Osteoblast (primary cell): ENCODE measurements at places on chromosomes 1 and 21. TPM values are rescaled to one million over a fixed set of nuclear protein-coding genes. Genes with fewer than 3 reads are reported as not detected.

Gene RIIAD1
- total RNA-seq, result not detected in 2 replicates

Gene SELENBP1
- 28.3 and 42.0 TPM in 2 replicates for total RNA-seq

GRCh38 chr1:193705554-193705981 lies 519.2 kb upstream of the B3GALT2 start:
- no peaks in the 10 kb centered on the region for H3K36me3 ChIP-seq
- no peak overlapping the region for H3K27ac ChIP-seq
- no peaks in the 10 kb centered on the region for H3K27me3 ChIP-seq

GRCh38 chr1:230167419-230167852 lies 100.4 kb downstream of the GALNT2 start:
- no peak overlapping the region for H3K27ac ChIP-seq
- H3K4me3 ChIP-seq, result no peak overlapping the region

Gene GNG12
- 204 and 219 TPM in 2 replicates for total RNA-seq

DNA sequence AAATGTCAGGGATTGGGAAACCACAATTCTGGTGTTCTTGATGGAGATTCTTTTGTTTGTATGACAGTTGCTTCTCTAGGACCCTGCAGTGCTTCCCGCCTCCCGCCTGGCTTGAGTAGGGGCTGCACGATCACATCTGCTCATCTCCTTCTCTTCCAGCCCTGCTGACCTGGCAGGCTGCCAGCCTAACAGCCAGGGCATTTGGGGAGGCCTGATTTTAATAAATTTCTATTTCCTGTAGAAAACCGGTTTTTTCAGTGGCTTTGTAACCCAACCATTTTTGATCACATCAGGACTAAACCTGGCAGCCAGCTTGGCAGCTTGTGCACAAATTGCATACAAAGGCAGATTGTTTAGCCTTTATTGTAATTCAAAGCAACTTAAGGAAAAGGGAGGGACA lies 78.9 kb downstream of the UBE2U start:
- DNase-seq, result peak; percentile 31
- no peaks in the 10 kb centered on the region for H3K36me3 ChIP-seq
- peaks cover 6% of the 10 kb centered on the region for H3K27me3 ChIP-seq
- H3K4me3 ChIP-seq, result no peak overlapping the region
- no peak overlapping the region for H3K27ac ChIP-seq

DNA sequence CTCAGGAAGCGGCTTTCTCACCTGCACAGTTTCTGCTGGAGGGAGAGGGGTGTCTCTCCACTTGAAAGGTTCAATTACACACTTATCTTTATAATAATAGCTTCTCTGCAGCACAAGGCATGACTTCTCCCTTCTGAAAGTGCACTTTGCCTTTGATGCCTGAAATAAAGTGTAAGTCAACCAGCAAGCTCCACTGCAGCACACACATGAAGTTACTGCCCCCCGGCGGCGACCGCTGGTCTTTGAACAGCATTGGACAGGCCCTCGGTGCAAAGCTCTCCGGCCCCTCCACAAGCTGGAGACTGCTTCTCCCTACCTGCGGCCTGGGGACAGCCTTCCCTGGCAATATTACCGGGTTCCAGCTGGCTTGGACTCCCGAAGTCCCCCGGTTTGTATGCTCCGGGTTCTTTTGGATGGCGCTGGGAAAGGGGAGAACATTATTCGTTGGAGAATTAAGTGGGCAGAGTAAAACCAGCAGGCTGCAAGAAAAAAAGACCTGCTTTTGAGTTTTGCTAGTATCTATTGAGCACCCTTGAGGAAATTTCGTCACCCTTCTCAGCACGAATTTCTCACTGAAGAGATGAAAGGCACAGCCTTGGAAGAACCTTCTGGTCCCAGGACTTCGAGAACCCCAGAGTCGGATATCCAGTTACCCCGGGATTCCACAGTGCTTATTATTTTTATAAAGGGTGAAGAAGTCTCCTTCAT lies 11.8 kb downstream of the RCAN1 start:
- H3K4me1 ChIP-seq, result no peaks in the 10 kb centered on the region
- DNase-seq, result peak; percentile 86
- H3K4me3 ChIP-seq, result no peak overlapping the region
- no peak overlapping the region for H3K27ac ChIP-seq
- no peaks in the 10 kb centered on the region for H3K27me3 ChIP-seq

DNA sequence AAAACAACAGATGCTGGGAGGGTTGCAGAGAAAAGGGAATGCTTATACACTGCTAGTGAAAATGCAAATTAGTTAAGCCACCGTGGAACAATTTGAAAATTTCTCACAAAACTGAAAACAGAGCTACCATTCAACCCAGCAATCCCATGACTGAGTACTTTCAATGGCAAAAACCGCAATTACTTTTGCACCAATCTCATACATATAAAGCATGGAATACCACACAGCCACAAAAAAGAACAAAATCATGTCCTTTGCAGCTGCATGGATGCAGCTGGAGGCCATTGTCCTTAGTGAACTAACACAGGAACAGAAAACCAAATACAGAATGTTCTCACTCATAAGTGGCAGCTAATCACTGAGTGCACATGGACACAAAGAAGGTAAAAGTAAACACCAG lies 6.3 kb upstream of the OR2T8 start:
- H3K36me3 ChIP-seq, result no peaks in the 10 kb centered on the region
- H3K27me3 ChIP-seq, result no peaks in the 10 kb centered on the region
- H3K27ac ChIP-seq, result no peak overlapping the region
- no peak overlapping the region for H3K4me3 ChIP-seq
- DNase-seq, result no peak

GRCh38 chr1:216223486-216223885 lies 199.8 kb downstream of the USH2A start:
- no peak overlapping the region for H3K27ac ChIP-seq
- H3K27me3 ChIP-seq, result no peaks in the 10 kb centered on the region
- no peak for DNase-seq
- no peaks in the 10 kb centered on the region for H3K36me3 ChIP-seq
- H3K4me3 ChIP-seq, result no peak overlapping the region
- H3K4me1 ChIP-seq, result no peaks in the 10 kb centered on the region

DNA sequence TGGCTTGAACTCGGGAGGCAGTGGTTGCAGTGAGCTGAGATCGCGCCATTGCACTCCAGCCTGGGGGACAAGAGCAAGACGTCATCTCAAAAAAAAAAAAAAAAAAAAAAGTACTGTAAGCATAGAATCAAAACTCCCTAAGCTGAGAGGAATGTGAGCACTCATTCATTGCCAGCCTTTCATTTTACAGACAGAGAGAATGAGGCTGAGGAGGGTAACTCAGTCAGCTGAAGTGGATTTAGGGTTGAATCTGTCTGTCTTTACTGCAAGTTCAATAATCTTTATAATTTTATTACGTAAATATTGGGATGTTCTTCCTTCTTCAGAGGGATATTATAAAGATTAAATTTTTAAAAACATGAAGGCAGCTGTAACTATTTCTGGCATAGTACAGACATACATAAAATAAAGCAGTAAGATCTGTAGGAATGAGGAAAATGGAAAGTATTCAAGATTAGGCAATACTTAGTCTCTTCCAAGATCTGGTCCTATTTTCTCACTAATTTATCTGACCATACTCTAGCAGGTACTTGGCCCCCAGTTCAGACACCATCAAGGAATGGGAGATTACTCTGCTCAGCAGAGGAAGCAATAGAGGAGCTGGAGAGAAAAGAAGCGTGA lies 24.1 kb upstream of the MNDA start:
- no peaks in the 10 kb centered on the region for H3K36me3 ChIP-seq
- no peak overlapping the region for H3K4me3 ChIP-seq
- H3K27me3 ChIP-seq, result no peaks in the 10 kb centered on the region
- no peak overlapping the region for H3K27ac ChIP-seq
- DNase-seq, result no peak

DNA sequence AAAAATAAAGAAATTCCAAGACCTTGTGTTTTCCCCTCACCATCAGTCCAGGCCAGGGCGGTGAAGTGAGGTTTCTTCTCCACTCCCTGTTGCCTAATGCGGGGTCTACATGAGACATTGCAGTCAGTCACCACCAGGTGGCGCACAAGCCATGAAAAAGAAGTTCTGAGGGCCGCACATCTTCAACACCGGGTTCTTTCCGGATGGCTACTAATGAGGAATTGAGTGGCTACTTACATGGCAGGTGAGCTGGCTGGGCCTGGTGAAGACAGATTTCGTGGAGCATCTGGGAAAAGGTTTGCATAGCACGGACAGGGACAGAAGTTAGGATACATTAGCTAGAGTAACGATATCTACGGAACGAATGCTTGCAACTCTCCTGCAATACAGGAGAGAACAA lies 15.8 kb upstream of the S100A11 start:
- H3K27me3 ChIP-seq, result peaks cover 40% of the 10 kb centered on the region
- no peak overlapping the region for H3K4me3 ChIP-seq
- H3K27ac ChIP-seq, result no peak overlapping the region
- DNase-seq, result peak; percentile 66

DNA sequence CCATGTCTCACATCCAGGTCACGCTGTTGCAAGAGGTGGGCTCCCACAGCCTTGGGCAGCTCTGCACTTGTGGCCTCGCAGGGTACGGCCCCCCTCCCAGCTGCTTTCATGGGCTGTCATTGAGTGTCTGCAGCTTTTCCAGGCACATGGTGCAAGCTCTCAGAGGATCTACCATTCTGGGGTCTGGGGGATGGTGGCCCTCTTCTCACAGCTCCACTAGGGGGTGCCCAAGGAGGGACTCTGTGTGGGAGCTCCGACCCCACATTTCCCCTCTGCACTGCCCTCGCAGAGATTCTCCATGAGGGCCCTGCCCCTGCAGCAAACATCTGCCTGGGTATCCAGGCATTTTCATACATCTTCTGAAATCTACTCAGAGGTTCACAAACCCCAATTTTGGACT lies 219.4 kb downstream of the LRRC7 start:
- no peak for DNase-seq
- no peak overlapping the region for H3K4me3 ChIP-seq
- no peaks in the 10 kb centered on the region for H3K4me1 ChIP-seq

Gene PLA2G4A
- 10.0 and 12.3 TPM in 2 replicates for total RNA-seq

Gene PIK3C2B
- total RNA-seq, result 0.36 and 2.1 TPM in 2 replicates

- H3K4me1 ChIP-seq, result no peaks in the 10 kb centered on the region
- H3K27me3 ChIP-seq, result peaks cover 4% of the 10 kb centered on the region
- DNase-seq, result peak; percentile 82
- H3K27ac ChIP-seq, result no peak overlapping the region
Observed at GRCh38 chr1:20719261-20719660, 1.5 kb upstream of the KIF17 start.

DNA sequence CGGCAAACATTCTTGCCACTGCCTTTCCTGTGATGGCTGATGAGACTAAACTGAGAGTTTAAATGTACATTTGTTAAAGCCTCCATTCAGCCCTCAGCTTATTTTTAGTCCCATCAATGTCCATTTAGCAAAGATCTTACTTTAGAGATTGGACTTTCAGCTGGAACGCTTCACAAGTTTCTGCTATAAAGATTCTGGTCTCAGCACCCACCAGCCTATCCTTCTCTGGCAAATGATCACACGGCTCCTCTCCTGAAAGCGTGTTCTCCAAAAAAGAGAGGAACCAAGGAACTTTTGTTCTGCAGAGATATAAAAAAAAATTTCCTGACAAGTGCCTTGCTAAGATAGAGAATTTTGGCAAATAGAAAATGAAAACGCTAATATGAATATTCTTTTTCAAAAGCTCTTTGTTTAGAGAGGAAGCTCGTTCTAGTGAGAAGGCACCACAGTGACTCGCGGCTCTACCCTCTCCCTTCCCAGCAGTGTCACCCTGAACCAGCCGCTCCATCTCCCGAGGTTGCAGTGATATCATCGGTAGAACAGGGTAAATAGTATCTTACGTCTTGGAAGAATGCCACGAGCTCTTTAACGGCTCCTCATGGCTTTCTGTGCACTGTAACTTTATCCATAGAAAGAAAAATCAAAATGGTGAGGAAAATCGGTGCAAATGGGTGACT lies 200.2 kb downstream of the APP start:
- no peaks in the 10 kb centered on the region for H3K27me3 ChIP-seq
- H3K4me3 ChIP-seq, result no peak overlapping the region
- H3K27ac ChIP-seq, result no peak overlapping the region
- H3K4me1 ChIP-seq, result no peaks in the 10 kb centered on the region
- no peak for DNase-seq
- peaks cover 21% of the 10 kb centered on the region for H3K36me3 ChIP-seq
